AG09319 (cell line): ENCODE measurements at places on chromosomes 6 and 20.

GRCh38 chr6:116529466-116530290 is 15.8 kb downstream of the TRAPPC3L start:
- DNase-seq, result no peak

DNA sequence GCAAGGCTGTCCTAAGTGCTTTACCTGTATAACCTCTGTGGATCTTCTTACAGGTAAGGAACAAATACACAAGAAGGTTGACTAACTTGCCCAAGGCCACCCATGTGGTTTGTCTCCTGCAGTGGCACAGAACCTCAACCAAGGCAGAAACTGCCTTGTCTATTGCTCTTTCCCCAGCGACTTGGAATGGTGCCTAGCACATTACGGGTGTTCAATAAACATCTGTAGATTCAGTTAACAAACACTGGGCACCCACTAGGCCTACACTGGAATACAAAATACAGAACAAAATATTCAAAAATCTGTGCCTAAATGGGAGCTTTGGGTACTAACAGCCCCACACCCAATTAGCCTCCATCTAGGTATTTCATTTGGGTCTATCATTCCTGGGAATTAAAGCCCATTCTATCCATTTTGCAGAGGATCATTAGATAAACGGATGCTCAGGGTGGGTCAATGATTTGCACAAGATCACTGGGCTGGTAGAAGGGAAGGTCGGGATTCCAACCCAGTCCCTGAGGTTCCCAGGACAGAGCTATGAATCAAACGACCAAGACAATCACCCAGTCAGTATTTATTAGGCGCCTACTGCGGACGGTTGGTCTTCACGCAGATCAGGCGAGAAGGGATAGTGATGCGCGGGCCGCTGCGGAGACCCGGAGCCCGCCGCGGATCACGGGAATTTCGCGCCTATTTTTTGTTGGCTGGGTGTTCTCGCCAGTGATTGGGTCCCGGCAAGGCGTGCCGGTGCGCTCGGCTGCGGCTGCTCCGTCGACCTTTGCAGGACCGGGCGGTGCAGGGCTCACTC is at the start of gene STK35:
STK35 (plus strand) TSS at position 771 of the 808 bp plus-strand sequence. CDS start 55 bp downstream, outside the sequence.
- DNase-seq, result no peak

DNA sequence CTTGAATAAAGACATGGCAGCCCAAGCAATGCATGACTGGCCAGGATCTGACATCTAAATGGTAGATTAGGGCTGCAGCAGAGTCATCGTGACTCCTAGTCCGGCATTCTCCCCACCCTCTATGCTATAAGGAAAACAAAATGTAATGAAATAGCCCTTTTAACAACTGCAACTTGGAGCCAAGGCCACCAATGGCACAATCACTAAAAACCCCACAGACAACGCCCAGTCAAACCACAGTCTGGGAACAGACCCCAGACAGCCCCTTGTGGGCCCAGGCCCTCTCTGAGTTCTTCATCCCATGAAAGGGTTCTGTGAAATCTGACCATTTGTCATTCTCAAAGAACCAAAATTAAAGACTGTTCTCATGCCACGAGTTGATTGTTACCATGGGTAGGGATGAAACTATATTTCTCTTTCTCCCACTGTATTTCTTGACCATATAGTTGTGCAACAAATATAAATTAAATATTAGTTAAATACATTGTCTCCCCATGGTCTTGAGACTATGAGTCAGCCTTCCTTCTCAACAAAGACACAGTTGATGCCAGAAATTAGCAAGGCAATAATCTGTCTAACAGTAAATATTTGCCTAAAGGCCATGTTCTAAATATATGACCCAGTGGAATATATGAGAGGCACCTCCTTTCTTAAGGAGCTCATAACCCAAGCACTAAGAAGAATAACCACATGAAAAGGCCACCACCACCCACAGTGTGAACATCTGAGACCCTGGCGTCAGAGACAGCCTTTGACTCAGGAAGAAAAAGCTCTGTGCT is 85.6 kb upstream of the SSTR4 start:
- DNase-seq, result no peak

DNA sequence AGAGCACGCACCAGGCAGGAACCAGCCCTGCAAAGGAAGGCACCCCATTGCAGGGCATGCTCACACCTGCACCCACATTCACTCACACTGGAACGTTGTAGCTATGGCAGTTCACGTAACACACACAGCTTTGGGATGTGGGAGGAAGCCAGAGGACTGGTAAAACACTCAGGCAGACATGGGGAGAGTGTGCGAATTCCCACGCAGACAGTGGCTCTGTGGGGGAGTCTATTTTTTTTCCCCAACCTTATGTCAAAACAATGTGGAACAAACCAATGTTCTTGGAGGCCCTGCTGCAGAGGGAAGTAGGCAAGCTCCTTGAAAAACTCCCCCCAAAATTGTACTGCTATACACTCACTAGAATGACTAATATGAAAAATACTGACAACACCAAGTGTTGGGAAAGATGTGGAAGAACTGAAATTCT is 91.0 kb downstream of the PPP1R14C start:
- DNase-seq, result no peak

DNA sequence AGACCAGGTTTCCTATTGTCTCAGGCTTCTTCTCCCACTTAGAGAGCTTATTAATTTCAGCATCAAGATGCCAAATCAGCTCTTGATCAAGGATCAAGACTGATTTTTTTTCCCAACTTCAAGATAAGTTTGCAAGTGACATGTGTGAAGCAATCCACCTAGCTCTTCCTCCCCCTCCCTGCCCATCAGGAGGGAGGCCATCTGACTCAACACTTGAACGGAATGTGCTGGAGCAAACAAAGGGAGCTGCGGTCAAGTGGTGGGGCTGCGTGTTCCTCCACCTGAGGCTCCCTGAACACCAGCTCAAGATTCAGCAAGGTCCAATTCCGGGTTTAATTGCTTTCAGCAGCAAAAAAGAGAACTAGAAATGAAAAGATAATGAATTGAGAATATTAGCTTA is 38.7 kb downstream of the TTI1 start:
- no peak for DNase-seq

DNA sequence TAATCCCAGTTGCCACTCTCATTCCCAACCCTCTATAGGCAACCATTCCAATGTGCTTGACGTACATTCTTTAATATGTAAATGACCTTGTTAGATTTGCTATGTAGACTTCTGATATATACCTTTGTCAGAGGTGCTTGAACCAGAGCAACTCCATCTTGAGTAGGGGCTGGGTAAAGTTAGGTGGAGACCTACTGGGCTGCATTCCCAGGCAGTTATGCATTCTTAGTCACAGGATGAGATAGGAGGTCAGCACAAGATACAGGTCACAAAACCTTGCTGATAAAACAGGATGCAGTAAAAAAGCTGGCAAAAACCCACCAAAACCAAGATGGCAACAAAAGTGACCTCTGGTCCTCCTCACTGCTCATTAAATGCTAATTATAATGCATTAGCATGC is 8.3 kb upstream of the HM13 start:
- DNase-seq, result no peak

- peak; percentile 56 for DNase-seq
These were observed 112.8 kb downstream of the INSM1 start for GRCh38 chr20:20480689-20481088.

DNA sequence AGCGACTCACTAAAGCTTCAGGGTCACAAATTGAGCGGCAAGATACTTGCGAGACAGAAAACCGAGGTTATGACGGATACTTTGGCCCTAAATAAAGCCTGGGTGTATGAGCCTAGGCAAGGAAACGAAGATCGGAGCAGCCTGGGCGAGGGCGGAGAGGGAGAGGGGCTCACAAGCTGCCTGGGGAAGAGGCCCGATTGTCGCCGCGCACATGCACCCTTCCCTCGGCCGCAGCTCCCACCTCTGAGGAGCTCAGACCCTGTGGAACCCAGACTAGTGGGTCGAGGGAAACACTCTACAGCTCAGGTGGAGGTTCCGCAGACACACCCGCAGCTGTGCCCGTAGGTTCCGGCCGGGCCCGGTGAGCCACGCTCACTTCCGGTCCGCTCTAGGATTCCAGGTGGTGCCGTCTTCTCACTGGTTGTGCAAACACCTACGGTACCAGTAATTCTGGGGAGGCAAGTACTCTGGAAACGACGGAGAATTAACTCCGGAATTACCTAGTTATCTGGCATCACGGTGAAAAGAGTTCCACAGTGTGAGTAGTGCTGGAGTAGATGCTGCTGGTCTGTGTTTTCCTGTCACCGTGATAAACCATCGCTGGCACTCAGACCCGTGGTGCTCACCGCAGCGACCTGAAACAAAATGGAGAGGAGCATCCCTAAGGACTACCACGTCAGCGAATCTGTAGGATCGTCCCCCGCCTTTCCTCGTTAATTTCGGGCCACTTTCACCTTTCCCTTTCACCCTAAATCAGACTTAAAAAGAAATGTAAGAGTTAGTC is 61.5 kb downstream of the GPX5 start:
- no peak for DNase-seq

DNA sequence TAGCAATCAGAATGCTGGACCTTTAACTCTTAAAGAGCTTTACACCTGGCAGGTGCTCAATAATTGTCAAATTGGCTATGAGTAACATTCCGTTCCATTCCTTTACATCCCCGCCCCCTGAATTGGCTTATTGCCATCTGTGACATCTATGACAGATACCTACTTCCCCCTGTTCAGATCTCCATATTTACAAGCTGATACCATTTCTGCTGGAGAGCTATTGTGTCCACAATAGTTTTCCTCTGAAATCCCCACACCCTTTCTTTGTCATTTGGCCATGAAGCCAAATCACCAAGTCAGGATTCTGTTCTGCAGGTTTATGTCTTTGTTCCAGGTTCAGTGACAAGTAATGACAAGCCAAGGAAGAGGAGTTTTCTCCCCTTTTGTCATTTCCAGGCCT is 3.2 kb downstream of the CDH26 start:
- DNase-seq, result no peak

- DNase-seq, result no peak
These were observed 13.8 kb downstream of the TMX4 start for GRCh38 chr20:8005575-8006366.

DNA sequence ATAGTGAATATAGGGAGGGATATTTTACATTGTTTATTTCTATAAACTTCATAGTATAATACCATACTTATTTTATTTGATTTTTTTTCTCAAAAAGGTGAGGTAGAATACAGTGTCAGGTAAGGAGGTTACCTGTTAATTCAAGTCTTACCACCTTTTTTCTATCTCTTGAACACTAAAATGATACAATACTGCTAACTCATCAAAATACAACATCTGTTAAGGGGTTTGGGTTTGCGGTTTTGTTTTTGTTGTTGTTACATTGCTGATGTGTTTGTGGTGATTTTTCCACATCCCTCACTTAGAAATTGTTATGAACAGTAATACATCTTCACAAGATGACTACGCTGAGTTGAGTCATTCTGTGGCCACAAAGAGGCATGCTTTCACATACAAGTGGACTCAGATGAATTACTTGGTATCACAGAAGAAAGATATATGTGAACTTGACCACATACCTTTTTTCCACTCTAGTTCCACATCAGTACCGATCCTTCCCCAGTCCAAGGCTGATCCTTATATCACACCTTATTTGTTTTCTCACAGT is 139.4 kb upstream of the ID4 start:
- peak; percentile 27 for DNase-seq

DNA sequence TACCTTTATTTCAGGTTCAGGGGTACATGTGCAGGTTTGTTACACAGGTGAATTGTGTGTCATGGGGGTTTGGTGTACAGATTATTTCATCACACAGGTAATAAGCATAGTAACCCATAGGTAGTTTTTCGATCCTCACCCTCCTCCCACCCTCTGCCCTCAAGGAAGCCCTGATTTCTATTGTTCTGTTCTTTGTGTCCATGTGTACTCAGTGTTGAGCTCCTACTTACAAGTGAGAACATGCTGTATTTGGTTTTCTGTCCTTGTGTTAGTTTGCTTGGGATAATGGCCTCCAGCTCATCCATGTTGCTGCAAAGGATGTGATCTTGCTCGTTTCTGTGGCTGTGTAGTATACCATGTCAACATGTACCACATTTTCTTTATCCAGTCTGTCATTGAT is 66.0 kb downstream of the STK4 start:
- DNase-seq, result no peak

DNA sequence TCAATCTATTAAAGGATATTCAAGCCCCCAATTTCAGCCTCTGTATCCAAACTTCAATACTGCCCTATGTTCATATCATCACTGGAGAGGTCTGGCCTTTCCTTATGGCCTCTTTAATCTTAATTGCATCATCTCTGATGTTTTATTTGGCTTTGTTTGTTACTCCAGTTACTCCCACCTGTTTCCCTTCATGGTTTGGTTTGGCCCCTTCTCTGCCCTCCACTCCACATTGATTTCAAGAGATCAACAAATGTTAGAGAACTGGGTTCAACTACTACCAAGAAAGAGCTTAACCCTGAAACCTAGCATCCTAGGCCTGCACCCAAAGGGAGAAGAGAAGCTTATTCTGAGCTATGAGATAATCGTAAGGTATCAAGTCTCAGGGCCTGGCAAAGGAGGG is 221.6 kb downstream of the LAMA2 start:
- DNase-seq, result no peak

- no peak for DNase-seq
These were observed 17.9 kb downstream of the HLA-G start for GRCh38 chr6:29845405-29846006.

- DNase-seq, result no peak
These were observed 55.3 kb upstream of the BTN3A2 start for GRCh38 chr6:26309731-26310142.

DNA sequence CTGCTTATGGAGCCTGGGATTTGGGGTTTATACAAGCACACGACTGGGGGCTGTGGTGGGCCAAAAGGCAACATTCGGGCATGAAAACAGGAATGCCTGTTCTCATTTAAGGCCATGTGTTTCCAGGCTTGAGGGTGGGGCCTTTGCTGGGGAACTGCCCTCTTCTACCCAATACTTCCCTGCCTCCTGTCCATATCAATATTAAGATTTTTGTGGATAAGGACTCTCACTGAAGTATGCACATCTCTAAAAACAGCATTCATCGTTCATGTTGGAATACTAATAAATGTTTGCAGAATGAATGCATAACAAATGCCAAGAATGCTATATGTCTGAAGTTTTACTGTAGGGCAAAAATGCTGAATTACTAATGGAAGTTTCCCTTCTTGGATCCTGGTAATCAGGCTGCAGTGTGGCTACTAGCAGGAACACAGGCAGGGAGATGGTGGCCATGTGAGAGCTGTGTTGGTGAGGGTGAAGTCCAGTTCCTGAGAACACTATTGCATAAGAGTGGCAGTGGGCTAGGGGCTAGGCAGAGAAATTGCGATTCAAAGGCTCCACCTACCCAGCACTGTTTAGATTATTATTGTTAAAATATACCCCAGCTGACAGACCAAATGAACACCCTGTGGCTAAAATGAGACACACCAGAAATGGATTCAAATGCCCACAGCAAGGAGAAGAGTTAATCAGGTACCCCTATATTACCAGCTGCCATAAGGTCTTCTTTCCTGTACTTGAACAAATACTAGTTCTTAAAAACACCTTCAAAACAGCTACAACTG is 644.3 kb downstream of the EPM2A start:
- DNase-seq, result no peak

- no peak for DNase-seq
These were observed 160.3 kb downstream of the KIF16B start for GRCh38 chr20:16412906-16413305.

DNA sequence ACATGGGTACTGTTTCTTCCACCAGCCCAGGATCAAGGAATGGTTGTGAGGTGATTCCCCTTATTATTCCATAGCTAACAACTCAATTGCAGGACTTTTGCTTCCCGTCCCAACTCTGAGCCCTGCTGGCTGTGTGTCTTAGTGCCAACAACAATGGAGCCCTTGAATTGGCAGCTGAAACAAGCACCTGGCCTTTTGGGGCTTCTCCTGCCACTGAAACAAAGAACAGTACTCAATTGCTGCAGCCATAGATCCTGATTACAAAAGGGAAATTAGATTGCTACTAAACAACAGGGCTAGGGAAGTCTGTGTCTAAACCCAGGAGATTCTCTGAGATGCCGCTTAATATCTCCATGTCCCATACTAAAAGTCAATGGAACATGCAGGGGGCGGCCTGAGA is 61.3 kb upstream of the CARMIL1 start:
- DNase-seq, result no peak
